Mesenteric fat pad (tissue), 1 donor: ENCODE measurements at places on chromosomes 12 and 14. TPM values are rescaled to one million over a fixed set of nuclear protein-coding genes. Genes with fewer than 3 reads are reported as not detected.

UBC gene
- total RNA-seq, result 1,241 TPM

ZBTB1 gene
- 35.5 TPM for total RNA-seq

SSPN gene
- 21.1 TPM for total RNA-seq

GRCh38 chr14:104726600-104727451 lies 2.8 kb downstream of the ADSS1 start:
- DNase-seq, result no peak
